ENCODE measurements at places on chromosomes 3 and 15.

GRCh38 chr3:122508135-122508914, 6.4 kb downstream of the KPNA1 start:
- no peak for DNase-seq

DNA sequence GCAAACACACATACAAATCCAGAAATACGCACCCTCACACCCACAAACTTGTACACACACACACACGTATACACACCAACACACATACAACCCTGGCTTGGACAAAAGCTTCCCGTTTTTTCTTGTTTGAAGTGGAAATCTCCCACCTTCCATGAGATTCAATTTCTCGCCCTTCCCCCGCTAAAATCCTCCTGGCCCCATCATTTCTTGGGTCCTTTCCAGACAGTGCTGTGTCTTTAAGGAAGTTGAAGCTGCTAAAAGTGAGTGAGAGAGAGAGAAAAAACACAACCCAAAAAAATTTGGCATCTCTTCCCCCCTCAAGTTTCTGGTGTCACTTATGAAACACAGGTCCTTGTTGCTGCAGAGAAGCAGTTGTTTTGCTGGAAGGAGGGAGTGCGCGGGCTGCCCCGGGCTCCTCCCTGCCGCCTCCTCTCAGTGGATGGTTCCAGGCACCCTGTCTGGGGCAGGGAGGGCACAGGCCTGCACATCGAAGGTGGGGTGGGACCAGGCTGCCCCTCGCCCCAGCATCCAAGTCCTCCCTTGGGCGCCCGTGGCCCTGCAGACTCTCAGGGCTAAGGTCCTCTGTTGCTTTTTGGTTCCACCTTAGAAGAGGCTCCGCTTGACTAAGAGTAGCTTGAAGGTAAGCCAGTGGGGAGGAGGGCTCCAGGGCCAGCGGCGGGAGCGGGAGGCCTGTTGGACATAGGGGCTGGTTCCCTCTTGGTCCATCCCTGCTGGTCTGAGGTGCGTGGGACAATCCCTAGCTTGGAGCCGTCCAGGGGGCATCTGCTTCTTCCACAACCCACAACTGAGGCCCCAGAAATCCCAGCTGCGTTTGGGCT, at the start of gene ISLR:
Gene ISLR (plus strand): TSS at position 331 of the 839 bp plus-strand sequence. CDS start 1,149 bp downstream, outside the sequence.
- no peak for DNase-seq

DNA sequence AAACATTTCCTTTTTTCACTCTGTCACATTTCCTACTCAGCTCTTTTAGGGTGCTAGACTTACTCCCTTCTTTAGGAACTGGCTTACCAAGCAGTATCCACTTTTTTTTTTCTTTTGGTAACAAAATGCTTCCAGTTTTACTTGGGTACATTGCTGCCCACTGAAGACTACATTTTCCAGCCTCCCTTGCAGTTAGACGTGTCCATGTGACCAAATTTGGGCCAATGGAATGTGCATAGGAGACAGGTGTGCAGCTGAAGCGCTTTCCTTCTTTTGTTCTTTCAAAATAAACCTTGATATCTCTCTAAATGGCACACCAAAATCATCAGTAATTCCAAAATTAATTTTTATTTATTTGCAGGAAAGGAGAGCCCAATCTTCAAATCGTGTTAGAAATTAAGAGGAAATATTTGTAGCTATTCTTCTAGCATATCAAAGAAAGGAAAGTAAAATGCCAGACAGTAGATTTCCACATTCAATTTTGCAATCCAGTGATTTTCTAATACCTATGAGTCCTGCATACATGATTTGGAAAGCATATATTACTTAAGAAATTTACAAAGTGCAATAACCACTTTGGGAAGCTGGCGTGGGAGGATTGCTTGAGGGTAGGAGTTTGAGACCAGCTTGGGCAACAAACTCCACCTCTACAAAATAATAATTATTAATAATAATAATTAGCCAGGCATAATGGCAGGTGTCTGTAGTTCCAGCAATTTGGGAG, 422.0 kb upstream of the FRG2C start:
- no peak for DNase-seq

GRCh38 chr15:38421069-38421690, 32.7 kb upstream of the FAM98B start:
- DNase-seq, result no peak

DNA sequence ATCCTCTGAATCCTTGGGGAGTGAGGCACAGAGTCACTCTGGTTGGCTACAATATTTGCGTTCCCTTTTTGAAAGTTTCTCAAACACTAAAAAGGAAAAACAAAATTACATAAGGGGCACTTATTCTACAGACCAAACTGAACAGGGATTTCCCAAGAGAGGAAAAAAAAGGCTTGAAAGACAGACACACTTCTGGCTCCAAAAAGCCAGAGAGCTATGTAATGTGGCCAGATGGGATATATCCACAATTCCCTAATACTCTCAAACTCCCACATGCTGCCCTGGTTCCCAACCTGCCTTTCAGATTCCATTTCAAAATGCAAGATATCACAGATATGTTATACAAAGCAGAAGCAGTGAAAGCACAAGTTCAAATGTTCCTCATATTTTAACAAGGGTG, 1.6 kb downstream of the FRMD4B start:
- DNase-seq, result no peak

DNA sequence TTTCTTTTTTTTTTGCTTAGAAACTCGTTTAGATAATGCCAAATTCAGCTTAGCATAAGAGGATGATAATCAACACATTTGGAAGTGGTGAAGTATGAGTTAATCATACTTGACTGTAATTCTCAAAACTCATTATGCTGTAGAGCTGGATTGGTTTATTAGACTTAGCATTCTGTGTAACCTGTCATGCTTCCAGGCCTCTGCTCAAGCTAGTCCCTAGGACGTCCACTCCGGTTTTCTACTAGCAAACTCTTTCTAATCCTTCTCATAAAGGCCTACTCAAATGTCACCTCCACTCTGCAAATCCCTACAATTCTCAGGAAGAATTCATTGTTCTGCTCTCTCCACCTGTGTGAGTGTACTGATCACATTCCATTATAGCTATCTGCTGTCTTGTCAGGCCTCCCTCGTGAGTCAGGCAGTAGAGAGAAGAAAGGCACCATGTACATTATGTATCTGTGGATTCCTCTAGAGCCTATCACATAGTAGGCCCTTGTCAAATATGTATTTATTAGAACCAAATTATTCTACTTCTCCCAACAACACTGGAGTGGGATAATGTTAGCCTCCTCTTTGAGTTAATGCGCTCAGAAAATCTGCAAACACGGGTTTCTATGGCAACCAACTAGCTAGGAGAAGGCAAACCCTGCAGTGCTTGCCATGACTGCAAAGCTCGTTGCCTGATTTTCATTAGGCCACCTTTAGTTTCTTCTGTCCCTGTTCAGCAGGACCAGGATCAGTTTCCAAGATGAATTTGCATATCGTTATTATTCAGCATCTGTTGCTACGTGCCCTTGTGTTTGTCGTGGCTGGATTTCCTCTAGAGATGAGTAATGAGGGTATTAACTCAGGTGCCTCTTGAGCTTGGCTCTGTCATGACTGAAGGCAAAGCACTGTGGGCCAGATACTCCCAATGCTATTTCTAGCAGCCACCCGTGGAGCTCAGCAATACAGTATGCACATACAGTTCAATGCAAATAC, 30.7 kb downstream of the ATP13A5 start:
- DNase-seq, result no peak

- DNase-seq, result no peak
Observed at GRCh38 chr3:169052465-169053302, 610.8 kb downstream of the MECOM start.

GRCh38 chr3:57065588-57065987, 5.1 kb downstream of the SPATA12 start:
- no peak for DNase-seq

- DNase-seq, result no peak
Observed at GRCh38 chr3:52093756-52094545, 37.6 kb upstream of the DUSP7 start.

DNA sequence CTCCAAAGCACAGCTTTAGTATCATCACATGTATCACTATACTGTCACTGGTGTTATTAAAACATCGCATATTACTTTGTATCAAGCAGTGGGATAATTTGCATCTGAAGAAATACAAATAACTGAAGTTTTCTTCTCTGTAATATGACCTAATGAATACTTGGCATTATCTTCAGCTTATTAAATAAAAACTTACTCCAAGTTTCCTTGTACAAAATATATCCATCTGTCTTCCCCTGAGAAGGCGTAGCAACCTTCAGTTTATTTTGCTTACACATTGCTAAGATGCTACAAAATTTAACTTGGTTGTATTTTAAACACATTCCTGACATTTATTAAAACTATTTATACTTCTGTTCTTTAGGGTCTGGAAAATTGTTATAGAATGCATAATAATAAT, 13.7 kb downstream of the FGF7 start:
- no peak for DNase-seq

- no peak for DNase-seq
Observed at GRCh38 chr3:45814322-45814721, 18.0 kb upstream of the SLC6A20 start.

DNA sequence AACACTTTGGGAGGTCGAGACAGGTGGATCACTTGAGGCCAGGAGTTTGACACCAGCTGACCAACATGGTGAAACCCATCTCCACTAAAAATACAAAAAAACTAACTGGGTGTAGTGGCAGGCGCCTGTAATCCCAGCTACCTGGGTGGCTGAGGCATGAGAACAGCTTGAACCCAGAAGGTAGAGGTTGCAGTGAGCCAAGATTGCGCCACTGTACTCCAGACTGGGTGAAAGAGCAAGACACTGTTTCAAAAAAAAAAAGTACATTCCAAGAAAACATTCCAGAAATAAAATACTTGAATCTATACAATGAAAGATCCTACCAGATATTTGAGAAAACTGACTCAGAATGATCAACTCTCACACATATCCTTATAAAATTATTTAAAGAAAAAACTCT, 30.4 kb downstream of the TFDP2 start:
- DNase-seq, result no peak

DNA sequence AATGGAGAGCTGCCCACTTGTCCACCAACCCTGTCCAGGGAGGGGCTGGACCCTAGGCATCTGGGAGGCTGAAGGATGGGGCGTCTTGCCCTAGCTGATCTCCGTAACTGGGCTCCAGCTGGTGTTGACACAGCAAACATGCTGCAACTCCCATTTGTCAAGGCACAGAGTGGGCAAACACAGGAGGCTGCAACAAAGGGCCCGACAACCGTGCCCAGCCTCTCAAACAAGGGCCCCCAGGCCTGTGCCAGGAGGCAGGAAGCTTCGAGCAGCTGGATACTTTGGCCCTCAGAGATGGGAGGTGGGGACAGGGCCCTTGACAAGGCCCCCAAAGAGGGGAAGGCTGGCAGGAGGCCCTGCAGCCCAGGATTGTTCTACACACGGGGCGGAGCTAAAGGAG, 64.2 kb upstream of the TMEM115 start:
- DNase-seq, result no peak

- DNase-seq, result no peak
Observed at GRCh38 chr3:4726549-4726948, 233.4 kb downstream of the ITPR1 start.
